ENCODE measurements at places on chromosomes 3 and 15. TPM values are rescaled to one million over a fixed set of nuclear protein-coding genes. Genes with fewer than 3 reads are reported as not detected.

WNT7A gene
- not detected for total RNA-seq

DNA sequence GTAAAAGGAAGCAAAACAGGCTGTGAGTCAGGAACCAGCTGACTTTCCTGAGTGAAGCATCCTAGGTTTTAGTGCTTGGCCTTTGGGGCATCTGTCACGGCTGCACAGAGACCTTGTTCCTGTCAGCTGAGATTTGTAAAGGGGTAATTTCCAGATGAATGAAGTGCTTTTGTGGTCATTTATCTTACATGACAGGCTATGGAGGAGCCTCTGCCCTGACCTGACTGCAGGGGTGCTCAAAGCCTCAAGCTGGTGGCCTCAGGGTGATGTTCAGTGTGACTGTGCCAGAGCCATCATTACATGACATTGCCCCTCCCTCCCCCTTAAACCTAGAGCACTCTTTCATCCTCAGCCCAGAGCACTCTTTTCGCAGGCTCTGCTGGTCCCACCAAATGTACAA lies 132.5 kb downstream of the ARNT2 start:
- peak; percentile 34 for DNase-seq

GRCh38 chr15:21268436-21268940 lies 171.8 kb downstream of the POTEB3 start:
- no peak for DNase-seq

DNA sequence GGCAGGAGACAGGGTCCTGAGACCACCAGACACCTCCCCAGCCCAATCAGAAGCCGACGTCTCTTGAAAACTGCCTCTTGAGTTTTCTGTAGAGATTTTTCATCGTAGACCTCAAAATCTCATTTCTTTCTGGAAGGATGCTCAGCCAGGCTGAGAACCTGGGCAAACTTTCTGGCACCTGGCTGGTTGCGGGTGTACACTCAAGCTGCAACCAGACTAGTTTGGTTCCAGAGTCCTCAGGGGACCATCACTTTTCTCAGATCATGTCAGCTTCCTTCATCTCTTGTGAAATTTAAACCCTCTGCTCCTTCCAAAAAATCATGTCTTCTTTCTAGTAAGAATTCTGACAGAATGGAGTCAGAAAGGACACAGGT lies 45.1 kb downstream of the CMTM7 start:
- DNase-seq = no peak

DNA sequence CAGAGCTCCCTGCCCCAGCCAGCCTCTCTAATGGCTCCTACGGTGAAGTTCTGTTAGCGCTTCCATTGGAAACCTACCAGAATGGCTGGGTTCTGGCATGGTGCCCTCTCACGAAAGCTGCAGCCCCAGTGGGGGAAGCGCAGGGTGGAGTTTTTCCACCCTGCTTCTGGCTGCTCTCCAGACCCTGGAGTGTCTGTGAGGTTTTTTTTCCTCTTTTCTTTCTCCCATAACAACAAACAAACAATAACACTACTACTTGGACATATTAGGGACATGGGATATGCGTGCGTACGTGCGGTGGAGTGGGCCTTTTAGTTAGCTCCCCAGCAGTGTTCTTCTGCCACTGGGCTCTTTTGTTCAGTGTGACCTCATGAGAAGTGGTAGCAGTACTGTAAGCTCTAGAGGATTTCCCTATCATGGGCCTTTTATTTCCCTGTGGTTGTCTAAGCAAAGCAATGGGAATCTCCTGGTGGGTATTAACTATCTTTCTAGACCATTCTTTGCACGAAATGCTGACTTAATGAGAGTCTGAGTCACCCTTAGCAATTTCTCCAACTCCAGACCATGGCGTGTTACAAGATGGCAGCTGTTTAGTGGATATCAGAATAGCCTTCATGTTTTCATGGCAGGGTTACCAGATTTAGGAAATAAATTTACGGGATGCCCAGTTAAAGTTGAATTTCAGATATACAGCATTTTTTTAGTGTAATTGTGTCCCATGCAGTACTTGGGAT lies 161.9 kb downstream of the FNDC3B start:
- no peak for DNase-seq

GRCh38 chr3:117054556-117054955 lies 345.0 kb downstream of the TUSC7 start:
- DNase-seq = no peak

DNA sequence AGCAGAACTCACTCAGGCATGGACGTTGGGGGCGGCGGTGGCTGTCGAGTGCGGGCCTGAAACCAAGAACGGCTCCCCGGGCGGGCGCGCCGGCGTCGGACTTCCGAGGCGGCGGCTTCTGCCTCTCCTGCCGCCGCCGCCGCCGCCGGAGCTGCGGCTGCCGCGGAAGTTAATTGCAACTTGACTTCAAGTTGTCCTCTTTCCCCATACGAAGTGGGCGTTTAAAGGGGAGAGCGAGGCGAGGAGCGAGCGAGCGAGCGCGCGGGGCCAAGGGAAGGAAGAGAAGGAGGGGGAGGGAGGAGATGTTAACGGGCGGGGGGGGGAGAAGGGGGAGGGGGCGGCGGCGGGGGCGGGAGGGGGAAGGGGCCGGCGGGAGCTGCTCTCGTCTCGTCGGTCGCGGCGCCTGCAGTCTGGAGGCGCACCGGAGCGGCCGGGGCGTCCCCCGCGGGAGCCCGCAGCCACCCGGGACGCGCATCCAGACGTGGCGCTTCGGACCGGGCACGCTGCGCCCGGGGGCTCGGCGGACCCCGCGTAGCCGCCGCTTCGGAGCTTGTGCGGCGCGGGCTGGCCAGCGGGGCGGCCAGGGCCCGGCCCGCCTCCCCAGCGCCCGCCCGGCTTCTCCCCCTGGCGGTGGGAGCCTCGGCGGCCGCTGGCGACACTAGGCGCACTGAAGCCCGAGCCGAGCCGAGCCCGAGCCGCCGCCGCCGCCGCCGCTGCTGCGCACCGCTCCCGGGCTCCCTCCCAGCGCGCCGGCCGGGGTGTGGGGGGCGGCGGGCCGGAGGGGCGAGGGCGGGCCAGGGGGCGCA lies 19.7 kb upstream of the SATB1 start:
- DNase-seq = no peak

Data from esophagus muscularis mucosa (tissue), 4 donors.